ENCODE measurements at places on chromosomes 3 and 15.

- DNase-seq = no peak
These were observed 38.6 kb downstream of the TRPM1 start for GRCh38 chr15:31062911-31063310.

DNA sequence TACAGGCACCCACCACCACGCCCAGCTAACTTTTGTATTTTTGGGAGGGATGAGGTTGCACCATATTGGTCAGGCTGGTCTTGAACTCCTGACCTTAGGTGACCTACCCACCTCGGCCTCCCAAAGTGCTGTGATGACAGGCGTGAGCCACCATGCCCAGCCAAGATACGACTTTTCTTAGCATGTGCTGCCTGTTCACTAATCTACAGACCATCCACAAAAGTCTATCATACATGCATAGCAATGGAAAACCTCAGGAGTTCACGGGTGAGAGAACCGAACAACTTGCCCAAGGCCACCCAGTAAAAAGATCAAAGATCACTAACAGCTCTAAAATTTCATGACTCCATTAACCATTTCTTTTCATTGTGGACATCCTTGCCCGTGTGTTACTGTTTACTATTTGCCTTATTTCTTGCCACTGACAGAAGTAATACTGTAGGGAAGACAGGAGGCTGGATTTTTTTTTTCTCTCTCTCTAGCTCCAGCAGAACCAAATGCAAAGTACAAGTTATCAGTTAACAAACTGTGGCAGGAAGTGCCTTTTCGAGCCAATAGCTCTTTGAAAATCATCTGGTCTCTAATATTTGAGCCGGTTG, 92.3 kb downstream of the FOXP1 start:
- DNase-seq = no peak

- no peak for DNase-seq
These were observed 14.3 kb downstream of the CXCR6 start for GRCh38 chr3:45957586-45957985.

- DNase-seq = no peak
These were observed 112.1 kb upstream of the ICE2 start for GRCh38 chr15:60590935-60591495.

DNA sequence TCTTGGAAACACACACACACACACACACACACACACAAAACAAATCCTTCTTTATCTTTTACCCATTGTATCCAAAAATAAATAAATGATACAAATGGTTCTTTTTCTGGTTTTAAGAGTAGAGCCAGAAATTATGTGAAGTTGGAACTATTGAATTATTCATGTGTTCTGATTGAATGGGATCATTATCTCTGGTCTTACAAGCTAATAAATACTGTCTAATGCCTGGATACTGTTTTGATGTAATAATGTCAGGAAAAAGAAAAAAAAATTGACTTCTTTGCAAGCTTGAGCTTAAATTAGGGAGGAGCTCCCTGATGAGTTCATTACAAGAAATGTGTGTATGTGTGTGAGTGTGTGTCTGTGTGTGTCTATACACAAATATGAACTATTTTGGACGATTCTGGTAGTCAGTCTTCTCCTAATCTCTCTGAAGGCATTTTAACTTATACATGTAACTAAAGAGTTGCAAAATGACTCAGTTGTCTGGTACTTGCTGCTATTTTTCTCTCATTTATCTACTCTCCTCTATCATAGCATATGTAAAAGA, 507.2 kb upstream of the AGTR1 start:
- DNase-seq = no peak

- DNase-seq = no peak
These were observed 175.6 kb downstream of the GHSR start for GRCh38 chr3:172272698-172273097.

DNA sequence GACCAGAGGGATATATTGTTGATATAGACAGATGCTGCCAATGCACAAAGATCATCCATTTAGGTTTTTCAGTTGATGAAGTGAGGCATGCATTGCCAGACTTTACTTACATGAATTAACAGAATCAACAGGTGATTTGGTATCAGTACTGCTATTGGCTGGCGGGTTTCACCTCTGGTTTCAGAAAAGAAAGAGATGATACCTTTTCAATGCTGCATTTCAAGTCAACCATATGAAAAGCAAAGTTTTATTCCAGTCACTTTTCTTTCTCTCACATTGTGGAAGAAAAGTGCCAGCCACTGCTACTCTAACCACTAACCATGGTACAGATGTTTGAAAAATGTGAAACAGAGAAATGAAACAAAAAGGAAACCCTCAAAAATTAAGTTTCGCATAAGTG, 289.1 kb downstream of the TIGIT start:
- DNase-seq = no peak

DNA sequence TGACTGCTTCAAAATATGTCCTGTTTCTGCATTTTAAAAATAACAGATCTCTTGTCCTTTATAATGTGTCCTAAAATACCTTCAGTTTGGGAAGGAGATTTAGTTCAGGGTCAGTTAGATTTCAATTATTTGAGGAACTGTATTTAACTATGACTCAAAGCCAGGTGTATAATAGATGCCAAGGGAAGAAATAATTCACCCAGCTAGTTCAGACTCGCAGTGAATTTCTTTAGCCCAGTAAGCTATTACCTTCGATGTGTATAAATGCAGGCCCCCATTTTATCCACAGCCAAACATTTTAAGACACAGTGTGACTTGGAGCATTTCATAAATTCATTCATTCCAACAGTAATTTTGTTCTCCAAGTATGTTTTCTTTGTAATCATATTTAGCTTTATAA, 458.0 kb downstream of the ZNF385D start:
- DNase-seq = no peak

DNA sequence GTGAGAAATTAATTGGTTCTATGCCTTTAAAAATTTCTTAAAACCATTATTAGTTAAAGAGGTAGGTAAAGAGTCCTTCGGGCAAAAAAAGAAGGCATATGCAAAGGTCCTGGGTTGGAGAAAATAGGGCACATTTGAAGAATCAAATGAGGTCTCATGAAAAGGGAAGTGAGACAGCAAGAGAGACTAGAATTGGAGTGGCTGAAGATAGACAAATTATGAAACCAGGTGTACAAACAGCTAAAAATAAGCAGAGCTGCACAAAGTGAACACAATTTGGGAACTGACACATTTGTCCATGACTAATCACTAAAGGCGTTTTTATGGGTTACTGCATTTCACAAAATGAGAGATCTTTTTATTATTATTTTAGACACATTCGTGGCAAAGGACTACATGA, 581.2 kb downstream of the PYDC2 start:
- DNase-seq = peak; percentile 91

- peak; percentile 93 for DNase-seq
These were observed 39.3 kb downstream of the KLHL6 start for GRCh38 chr3:183515968-183516851.

- no peak for DNase-seq
These were observed 5.3 kb downstream of the CCDC80 start for GRCh38 chr3:112635674-112636073.

DNA sequence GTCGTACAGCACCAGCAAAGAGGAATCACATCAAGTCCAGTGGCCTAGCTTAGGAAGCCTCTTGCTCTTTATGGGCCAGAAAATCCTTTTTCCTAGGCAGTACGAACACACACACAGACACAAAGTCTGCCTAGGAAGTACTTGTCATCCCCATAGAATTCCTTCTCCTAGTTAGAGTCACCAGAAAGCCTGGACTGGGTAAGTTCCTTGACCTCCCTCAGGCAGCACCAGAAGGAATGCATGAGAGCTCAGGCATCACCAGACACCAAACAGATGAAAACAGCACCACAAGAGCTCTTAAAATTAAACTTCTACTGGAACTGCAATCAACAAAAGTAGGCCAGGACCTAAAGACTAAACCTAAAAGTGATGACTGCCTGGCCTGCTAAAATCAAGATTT, 192.9 kb upstream of the CCDC54 start:
- DNase-seq = no peak

- peak; percentile 19 for DNase-seq
These were observed 43.5 kb downstream of the CFAP92 start for GRCh38 chr3:128950223-128950938.

DNA sequence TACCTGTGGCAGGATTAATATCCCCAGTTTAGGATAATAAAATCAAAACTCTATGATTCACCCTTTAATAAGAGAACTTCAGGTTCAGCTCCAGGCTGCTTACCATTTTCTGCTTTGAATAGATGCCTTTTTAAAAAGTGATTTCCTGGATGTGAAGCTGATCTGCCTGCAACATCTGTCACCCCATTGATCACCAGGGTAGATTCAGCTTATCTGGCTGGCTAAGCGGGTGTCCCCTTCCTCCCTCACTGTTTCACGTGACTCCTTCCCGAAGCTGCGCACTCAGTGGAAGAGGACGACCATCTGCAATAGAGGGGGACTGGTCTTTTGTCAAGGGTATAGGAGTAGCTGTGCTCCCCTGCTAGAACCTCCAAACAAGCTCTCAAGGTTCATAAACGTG, 128.1 kb downstream of the IL1RAP start:
- no peak for DNase-seq

GRCh38 chr3:12303993-12304392, 15.1 kb downstream of the PPARG start:
- no peak for DNase-seq

DNA sequence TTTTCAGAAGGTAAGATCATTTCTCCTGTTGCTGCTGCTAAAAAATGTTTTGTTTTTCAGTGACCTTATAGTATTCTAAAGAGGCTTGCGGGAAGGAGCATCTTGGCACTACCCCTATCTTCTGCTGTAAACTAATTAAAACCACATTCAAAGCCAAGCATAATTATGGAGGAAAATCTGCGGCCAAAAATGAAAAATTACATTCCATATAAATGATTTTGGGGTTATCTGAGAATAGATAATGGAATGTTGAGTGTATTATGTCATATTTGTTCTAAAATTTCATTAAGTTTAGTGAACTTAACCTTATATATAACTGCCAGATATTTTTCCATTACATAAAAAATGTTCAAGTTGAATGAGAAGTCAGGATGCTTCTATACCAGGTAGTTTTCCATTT, 170.4 kb upstream of the TMC3 start:
- DNase-seq = no peak

DNA sequence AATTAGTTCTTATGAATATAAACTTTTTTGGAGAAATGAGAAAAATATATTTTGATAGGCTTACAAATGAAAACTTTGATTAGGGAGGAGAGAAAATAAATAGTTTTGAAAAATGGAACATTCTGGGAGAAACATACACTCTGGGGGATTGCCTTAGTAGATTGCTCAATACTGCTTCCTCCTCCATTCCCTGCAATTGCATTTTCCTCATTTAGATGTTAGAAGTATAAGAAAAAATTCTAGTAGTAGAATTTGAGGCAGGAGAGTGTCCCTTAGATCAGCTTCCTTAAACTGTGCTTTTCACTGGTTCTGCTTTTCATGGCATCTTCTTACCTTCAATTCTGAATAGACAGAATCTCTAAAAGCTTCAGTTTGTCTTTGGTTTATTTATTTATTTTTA, 46.2 kb upstream of the CTDSPL2 start:
- no peak for DNase-seq

DNA sequence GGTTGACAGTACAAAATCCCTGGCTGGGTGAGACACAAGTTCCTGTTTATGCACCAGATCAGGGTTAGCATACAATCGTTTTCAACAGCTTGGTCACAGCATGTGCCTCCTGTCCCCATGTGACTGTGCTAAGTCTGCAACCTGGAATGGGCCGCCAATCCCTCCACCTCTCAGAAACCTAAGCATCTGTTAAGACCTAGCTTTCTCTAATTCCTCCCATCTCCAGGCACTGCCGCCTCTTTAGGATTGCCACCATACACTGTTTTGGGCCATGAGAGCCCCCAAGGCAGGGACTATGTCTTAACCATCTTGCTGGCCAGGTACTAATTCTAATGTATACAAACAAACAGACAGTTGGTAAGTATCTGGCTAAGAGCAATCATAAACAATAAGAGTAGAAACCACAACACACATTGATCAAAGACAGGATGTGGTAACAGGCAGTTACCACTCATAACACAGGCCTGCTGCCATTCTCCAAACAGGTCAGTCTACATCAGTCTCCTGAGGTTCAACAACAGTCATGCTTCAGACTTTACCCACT, 25.6 kb downstream of the SEC22C start:
- DNase-seq = peak; percentile 20

GRCh38 chr3:127368186-127369032, 80.6 kb upstream of the PRR20G start:
- no peak for DNase-seq

Data from OCI-LY7 (cell line).